ENCODE measurements at places on chromosomes 6 and 20. TPM values are rescaled to one million over a fixed set of nuclear protein-coding genes. Genes with fewer than 3 reads are reported as not detected.

FAM162B gene
- 6.5 TPM for total RNA-seq

CLVS2 gene
- total RNA-seq = not detected

ELOVL2 gene
- not detected for total RNA-seq

ERVFRD-1 gene
- not detected for total RNA-seq

RBPJL gene
- not detected for total RNA-seq

SLC22A2 gene
- total RNA-seq = not detected

GABRR1 gene
- not detected for total RNA-seq

KHDC1L gene
- total RNA-seq = not detected

FHL5 gene
- total RNA-seq = not detected

METTL24 gene
- not detected for total RNA-seq

ALDH8A1 gene
- 0.17 TPM for total RNA-seq

VIP gene
- total RNA-seq = 0.33 TPM

IP6K3 gene
- total RNA-seq = not detected

LIN28B gene
- total RNA-seq = not detected

NT5E gene
- 72.6 TPM for total RNA-seq

PRICKLE4 gene
- 6.9 TPM for total RNA-seq

RIPPLY2 gene
- total RNA-seq = 0.17 TPM

OR2J3 gene
- not detected for total RNA-seq

GTSF1L gene
- total RNA-seq = not detected

HLA-F gene
- 14.8 TPM for total RNA-seq

TRERF1 gene
- under 0.01 TPM for total RNA-seq

ZFP57 gene
- total RNA-seq = not detected

Measured in dermis lymphatic vessel endothelial cell (primary cell).